Activated CD8-positive, alpha-beta memory T cell treated with anti-CD3 and anti-CD28 coated beads for 1 hour (primary cell): ENCODE measurements at places on chromosomes 3 and 15.

- DNase-seq: no peak
These were observed 15.3 kb downstream of the SNX33 start for GRCh38 chr15:75662823-75663519.

- no peak for DNase-seq
These were observed 1.5 kb downstream of the CEP97 start for GRCh38 chr3:101725890-101726275.

DNA sequence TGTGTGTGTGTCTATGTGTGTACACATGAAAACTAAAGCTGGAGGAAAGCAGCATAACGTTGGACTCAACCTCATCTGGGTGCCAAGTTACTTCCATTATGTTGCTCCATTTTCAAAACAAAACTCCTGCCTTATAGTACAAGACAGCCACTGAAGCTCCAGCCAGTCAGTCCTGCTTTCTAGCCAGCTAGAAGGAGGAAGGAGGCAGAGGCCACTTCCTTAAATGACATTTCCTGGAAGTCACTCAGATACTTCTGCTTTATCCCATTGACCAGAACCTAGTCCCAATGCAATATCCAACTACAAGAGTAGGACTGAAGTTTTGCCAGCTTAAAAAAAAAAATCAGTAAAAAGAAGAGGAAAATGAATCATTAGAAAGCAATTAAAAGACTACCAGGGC lies 31.7 kb downstream of the CADPS start:
- DNase-seq: no peak

DNA sequence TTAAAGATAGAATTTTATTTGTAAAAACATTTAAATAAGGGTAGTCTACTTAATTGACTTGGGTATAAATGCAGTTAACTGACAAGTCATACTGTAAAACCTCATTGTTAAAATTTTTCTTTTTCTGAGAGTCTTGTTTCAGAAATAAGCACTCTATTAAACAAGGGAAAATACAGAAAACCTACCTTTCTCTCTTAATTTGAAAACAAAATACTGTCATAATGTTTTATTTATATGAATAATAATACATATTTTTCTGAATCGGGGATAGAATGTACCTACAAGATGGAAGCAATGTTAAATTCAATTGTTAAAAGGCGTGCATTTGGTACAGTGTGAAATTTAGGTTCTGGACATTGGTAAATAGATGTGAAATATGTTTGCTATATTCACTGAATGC lies 17.8 kb downstream of the ZIC1 start:
- DNase-seq: no peak

- no peak for DNase-seq
These were observed 216.8 kb downstream of the ERC2 start for GRCh38 chr3:56251343-56251945.

DNA sequence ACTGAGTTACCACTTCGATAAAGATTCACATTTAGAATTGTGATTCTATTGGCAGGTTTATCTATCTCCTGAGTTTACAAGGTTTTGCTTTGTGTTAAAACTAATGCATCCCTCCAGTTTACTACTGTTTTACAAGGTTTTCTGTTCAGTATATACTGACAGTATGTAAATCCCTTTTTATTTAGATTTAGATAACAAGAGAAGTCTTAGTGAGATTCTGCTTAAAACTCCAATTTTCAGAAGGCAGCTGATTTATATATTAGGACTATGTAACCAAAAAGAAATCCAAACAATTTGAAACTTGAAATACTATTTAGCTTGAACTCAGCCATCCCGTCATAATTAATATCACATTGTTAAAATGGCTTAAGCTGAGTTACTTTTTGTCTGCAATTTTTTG lies 619.2 kb downstream of the NAALADL2 start:
- DNase-seq: no peak

DNA sequence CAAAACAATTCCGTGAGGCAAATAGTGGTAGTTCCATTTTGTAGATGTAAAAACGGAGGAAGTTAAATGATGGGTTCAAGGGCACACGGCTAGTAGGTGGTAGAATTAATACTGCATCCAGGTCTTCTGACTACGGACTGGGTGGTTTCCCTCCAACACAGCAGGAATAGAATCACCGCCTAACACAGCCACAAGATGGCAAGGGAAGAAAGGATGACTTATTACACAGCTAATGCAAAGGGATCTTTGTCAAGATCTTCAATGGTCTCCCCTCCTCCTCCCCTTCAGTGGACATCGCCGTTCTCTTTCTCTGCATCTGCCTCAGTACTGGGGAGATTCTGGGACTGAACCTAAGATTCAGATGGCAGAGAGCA lies 524 bp upstream of the TOPBP1 start:
- DNase-seq: no peak

- no peak for DNase-seq
These were observed 11.2 kb downstream of the ISLR2 start for GRCh38 chr15:74141591-74141990.

GRCh38 chr3:167209011-167209410 lies 171.1 kb downstream of the ZBBX start:
- no peak for DNase-seq

GRCh38 chr3:132723024-132723950 lies 1.1 kb upstream of the NPHP3 start:
- no peak for DNase-seq

DNA sequence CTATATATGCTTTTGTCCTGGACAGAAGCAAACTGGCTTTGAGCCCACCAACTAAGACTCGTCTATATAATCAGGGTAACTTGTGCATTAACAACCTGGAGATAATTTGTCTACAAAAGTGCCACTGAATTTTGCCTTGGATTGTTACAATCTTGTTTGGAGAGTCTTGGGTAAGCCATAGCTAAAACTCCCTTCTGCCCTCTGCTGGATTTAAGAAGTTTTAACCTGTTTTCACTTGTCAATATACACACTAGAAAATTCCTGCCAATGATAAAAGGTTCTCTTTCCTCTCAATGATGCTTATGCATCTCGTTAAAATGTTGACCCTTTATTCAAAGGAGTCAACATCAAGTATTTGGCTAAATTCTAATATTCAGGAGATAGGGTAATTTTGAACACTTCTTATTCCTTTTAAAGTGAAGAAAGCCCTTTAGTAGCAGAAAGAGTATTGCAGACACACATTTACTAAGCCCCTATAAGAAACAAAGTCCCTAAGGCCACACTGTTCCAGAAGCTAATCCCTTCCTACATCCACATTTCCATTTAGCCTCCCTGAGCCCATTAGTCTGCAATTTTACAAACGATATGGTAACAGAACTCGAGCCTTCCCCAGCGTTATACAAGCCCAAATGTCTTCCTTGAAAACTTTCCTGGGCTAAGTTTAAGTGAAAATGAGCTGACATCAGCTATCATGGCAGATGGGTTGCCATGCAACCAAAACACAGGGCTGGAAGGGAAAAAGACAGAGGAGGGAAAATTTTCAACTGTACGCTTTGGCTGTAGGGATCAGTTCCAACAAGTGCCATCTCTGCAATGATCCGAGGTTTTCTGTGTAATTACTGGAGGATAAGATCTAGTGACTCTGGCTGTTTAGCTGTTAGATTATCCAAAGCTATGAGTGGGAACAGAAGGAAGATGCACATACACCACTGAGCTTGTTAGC lies 75.9 kb upstream of the FGF12 start:
- no peak for DNase-seq

DNA sequence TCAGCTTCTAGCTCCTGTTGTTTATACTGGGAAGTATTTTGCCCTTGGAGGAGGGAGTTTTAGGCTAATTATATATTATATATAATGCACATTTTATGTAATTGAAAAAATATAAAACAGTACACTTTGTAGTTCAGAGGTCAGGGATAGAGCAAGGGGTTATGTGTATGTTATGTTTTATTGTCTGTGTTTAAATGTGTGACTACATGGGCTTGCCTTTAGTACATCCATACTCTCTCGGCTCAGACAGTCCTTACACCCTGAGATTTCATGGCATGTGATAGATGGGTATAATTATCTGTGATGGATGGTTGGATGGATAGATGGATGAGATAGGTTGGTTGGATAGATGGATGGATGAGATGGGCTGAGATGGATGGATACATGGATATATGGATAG lies 17.4 kb upstream of the ST3GAL6 start:
- no peak for DNase-seq

- no peak for DNase-seq
These were observed 41.2 kb downstream of the TRA2B start for GRCh38 chr3:185896636-185897035.

- DNase-seq: no peak
These were observed 41.2 kb downstream of the CEP63 start for GRCh38 chr3:134527037-134527436.

DNA sequence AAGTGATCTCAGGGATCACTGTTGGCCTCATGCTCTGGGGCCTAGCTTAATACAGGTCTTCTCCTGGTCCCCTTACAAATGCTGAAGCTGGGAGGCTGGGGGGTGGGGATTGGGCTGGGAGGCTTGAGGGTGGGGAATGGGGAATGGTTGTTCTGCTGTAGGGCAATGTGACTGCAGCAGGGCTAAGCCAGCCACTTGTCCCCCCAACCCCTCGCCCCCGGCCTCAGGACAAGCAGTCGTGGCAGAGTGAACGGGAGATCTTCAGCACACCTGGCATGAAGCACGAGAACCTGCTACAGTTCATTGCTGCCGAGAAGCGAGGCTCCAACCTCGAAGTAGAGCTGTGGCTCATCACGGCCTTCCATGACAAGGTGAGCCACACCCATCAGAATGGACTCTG lies 17.2 kb upstream of the EXOG start:
- no peak for DNase-seq

DNA sequence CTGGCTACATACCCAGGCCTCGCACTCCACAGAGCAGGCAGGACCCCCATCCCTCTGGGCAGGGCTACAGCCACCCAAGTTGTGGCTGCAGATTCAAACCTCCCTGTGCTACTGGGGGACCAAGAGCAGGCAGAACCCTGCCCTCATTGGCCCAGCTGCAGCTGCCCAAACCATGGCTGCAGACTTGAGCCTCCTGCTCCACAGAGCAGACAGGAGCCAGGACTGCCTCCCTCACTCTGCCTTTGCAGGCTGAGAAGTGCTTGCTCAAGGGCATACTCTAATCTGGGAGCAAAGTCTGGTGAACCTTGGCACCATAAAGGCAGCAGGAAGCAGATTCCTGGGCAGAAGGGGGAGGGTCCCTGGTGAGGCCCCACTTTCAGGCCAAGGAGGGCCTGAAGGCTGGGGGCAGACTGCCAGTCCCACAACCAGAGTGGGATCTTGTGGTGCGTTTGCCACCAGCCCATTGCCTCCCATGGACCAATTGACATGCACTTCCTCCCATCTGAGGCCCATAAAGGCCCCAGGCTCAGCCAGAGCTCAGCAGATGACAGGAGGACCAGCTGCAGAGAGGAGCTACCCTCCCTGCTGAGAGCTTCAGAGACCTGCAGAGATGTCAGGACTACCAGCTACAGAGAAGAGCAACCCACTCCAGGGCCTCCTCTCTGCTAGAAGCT lies 64.2 kb upstream of the EPHA6 start:
- DNase-seq: no peak

GRCh38 chr15:66389098-66389858 lies 2.6 kb downstream of the MAP2K1 start:
- DNase-seq: no peak

DNA sequence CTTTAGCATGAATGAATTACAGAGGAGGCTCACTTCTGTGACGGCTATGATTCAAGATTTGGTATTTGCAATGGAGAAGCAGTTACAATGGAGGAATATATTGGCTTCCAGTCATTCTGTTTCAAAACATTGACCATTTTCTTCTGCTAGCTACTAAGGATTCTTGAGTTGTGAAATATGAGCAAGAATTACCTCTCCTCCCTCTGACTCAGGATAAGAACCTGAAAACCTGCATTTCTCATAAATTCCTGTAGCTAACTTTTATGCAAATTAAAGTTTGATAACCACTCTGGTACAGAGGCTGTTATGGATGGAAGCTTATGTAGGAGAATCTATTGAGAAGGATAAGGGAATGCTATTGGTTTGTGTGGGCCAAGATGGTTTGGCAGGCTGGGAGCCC lies 84.1 kb upstream of the MYRIP start:
- no peak for DNase-seq

- DNase-seq: no peak
These were observed 256.4 kb downstream of the TLE3 start for GRCh38 chr15:69841113-69841828.

- no peak for DNase-seq
These were observed 2.8 kb upstream of the SUCLG2 start for GRCh38 chr3:67657192-67657591.

- DNase-seq: no peak
These were observed 559.8 kb upstream of the CBLB start for GRCh38 chr3:106428565-106428994.

DNA sequence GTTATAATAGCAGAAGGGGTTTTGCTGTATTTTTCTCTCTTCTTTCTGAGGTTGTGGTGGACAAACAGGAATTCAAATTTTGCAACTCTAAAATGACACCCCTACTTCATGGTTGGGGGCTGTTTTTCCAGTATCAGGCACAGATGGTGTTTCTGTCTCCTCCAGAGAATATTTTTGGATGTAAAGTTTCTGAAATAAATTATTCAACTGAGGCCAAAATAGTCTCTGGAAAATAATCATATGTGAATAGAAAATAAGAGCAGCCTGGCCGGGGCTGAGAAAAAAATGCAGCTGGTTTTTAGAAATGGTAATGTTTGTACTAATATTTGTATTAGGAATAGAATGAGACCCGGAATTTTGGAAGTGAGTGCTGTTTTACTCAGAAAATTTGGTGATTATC lies 121.3 kb upstream of the ADAMTS9 start:
- no peak for DNase-seq

GRCh38 chr3:8557298-8557697 lies 55.7 kb downstream of the LMCD1 start:
- DNase-seq: no peak

- no peak for DNase-seq
These were observed 2.2 kb downstream of the RBP1 start for GRCh38 chr3:139537361-139537760.

- DNase-seq: no peak
These were observed 441.9 kb upstream of the THRB start for GRCh38 chr3:24936574-24936973.

DNA sequence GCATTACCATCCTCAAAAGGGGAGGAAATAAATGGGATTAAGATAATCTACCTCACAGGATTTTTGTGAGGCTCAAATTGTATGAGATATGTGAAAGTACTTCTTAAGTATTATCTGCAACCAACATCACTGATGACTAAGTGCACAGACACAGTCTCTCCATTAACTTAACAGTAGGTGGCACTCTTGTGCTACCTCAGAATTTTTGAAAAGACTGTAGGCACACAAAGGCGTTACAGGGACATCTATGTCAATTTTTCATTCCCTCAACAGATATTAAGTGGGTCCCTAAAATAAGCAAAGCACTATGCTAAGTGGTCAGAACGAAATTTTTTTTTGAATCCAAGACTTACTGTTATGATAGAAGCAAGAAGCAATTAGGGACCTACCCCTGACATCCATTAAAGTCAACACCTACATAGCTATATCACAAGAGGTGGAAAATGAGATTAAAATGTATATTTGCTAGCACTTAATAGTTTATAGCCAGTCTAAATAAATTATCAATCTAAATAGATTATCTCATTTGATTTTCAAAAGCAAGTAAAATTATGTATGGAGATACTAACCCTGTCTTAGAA lies 52.9 kb downstream of the RYK start:
- no peak for DNase-seq
